Activated CD8-positive, alpha-beta T cell treated with anti-CD3 and anti-CD28 coated beads for 36 hours (primary cell): ENCODE measurements at places on chromosomes 2 and 18. TPM values are rescaled to one million over a fixed set of nuclear protein-coding genes. Genes with fewer than 3 reads are reported as not detected.

GRCh38 chr2:225597911-225598310 lies 198.4 kb downstream of the NYAP2 start:
- peaks cover 7% of the 10 kb centered on the region for H3K27me3 ChIP-seq
- H3K4me1 ChIP-seq, result no peaks in the 10 kb centered on the region
- no peak for DNase-seq
- H3K27ac ChIP-seq, result no peak overlapping the region
- no peaks in the 10 kb centered on the region for H3K36me3 ChIP-seq

GRCh38 chr2:133636287-133636686 lies 68.0 kb upstream of the NCKAP5 start:
- no peak for DNase-seq
- H3K27me3 ChIP-seq, result peaks cover 2% of the 10 kb centered on the region
- H3K27ac ChIP-seq, result no peak overlapping the region
- H3K36me3 ChIP-seq, result no peaks in the 10 kb centered on the region
- no peaks in the 10 kb centered on the region for H3K4me1 ChIP-seq
- no peak overlapping the region for H3K4me3 ChIP-seq

GRCh38 chr2:150410809-150411208 lies 76.7 kb downstream of the RND3 start:
- H3K27me3 ChIP-seq, result no peaks in the 10 kb centered on the region
- no peaks in the 10 kb centered on the region for H3K4me1 ChIP-seq
- no peak overlapping the region for H3K27ac ChIP-seq
- no peaks in the 10 kb centered on the region for H3K36me3 ChIP-seq

DNA sequence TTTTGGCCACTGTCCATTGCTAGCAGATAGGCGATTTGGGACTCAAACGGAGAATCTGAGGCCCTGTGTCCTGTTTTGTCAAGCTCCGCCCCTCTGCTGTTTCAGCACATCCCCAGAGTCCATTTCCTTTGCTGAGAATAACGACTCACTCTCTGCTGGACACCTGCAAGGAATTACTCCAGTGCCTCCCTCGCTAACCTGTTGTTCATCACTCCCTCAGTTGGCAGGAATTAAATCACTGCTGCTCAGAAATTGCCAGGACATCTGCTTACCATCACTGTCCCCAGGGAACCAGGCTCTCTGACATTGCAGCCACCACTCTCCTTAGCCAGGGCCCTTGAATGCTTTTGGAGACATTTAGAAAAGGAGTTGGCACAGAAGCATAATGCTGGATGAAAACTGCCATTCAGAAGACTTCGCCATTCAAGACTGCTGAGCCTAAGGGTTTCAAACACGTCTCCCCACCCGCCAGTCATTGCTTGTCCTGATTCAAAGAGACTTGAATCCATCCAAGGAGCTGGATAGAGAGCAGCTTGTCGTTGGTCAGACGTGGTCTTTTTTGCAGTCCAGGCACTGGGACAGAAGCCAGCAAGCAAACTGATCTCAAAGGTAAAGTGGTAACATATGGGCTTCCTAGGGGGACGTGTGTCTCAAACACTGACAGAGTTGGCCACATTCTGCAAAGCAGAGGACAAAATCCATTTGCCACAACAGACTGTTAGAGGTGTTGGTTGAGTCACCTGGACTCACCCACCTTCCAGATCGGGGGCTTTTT lies 155.3 kb downstream of the UXS1 start:
- no peaks in the 10 kb centered on the region for H3K36me3 ChIP-seq
- no peak for DNase-seq
- H3K27me3 ChIP-seq, result no peaks in the 10 kb centered on the region
- no peak overlapping the region for H3K27ac ChIP-seq
- H3K4me1 ChIP-seq, result peaks cover 8% of the 10 kb centered on the region

GRCh38 chr18:22465859-22466457 lies 48.2 kb upstream of the CTAGE1 start:
- peak; percentile 8 for DNase-seq
- H3K4me3 ChIP-seq, result no peak overlapping the region
- H3K36me3 ChIP-seq, result no peaks in the 10 kb centered on the region
- no peak overlapping the region for H3K27ac ChIP-seq

DNA sequence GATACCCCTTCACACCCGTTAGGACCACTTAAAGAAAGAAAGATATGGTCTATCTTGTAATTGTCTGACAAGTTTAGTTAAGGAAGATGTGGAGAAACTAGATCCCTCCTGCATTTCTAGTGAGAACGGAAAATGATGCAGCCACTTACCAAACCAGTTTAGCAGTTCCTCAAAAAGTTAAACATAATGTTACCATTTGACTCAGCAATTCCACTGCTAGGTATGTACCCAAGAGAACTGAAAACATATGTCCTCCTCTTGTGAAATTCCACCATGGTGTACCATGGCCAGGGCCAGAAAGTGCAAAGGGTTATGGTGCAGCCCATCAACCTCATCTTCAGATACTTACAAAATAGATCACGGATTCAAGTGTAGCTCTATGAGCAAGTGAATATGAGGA lies 79.0 kb upstream of the ID2 start:
- H3K4me1 ChIP-seq, result peaks cover 9% of the 10 kb centered on the region
- H3K27ac ChIP-seq, result no peak overlapping the region
- H3K36me3 ChIP-seq, result no peaks in the 10 kb centered on the region

DNA sequence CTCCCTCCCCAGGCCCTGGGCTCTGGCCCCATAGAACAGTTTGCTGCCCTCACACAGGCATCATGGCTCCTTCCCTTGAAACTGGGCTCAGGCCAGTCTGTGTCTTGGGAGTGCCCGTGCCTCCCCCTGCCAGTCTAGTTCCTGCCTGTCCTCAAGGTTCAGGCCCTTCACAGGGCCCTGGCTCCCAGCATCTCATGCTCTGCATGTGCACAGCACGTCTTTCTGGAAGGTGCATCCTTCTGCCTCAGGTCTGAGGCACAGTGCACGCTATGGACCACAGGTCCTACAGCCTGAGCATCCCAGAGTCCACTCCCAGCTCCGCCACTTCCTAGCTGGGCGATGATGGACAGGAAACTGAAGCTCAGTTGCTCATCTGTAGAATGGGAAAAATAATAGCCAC lies 35.6 kb upstream of the FOSL2 start:
- no peaks in the 10 kb centered on the region for H3K27me3 ChIP-seq
- no peak overlapping the region for H3K27ac ChIP-seq
- no peak for DNase-seq
- H3K4me3 ChIP-seq, result no peak overlapping the region

Gene DOCK10
- total RNA-seq, result 198 TPM

Gene HRH4
- not detected for total RNA-seq

Gene TAF1B
- 22.3 TPM for total RNA-seq

Gene APLF
- 2.9 TPM for total RNA-seq

Gene CRYGC
- total RNA-seq, result not detected

Gene FBXO48
- total RNA-seq, result 1.3 TPM

Gene CCDC85A
- not detected for total RNA-seq

Gene BOLL
- not detected for total RNA-seq

Gene SPATA3
- total RNA-seq, result 0.76 TPM
